ENCODE measurements at places on chromosomes 4 and X. TPM values are rescaled to one million over a fixed set of nuclear protein-coding genes. Genes with fewer than 3 reads are reported as not detected.

DNA sequence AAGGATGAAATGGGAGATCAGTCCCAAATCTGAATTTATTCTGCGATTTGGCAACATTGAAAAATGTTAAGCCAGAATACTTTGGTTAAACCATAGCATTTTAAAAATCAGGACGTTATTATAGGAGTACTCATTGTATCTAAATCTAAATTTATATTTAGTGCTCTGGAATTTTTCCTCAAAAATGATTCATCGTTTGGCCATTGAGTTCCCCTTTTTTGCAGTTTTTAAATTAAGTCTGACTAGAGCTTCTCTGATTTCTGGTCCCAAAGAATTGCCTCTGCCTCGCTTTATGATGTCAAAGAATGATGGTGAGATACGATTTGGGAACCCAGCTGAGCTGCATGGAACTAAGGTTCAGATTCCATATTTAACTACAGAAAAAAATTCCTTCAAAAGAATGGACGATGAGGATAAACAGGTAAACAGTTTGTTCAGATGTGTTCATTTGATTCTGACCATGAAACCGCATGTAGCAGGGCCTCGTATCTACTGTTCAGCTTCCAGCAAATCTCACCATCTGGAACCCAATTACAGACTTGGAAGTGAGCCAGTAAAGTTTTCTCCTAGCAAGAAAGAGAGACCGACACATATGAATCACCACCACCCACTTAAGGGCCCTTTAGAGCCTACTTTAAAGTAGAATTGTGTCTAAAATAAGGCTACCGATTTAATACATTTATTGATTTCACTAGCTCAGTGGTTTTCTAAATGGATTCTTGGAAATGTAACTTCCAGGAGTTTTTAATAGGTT lies 75.6 kb downstream of the REPS2 start:
- no peak overlapping the region for H3K4me3 ChIP-seq
- DNase-seq, result no peak
- no peaks in the 10 kb centered on the region for H3K4me1 ChIP-seq
- H3K27me3 ChIP-seq, result no peaks in the 10 kb centered on the region

- no peak for DNase-seq
- no peak overlapping the region for H3K27ac ChIP-seq
These were observed 195.7 kb upstream of the ANK2 start for GRCh38 chr4:112853662-112854256.

GRCh38 chrX:63754136-63754859 lies 30.7 kb downstream of the ARHGEF9 start:
- peak overlapping the region; percentile 38 for H3K27ac ChIP-seq
- peak overlapping the region; percentile 64 for H3K4me3 ChIP-seq
- H3K27me3 ChIP-seq, result no peaks in the 10 kb centered on the region
- H3K4me1 ChIP-seq, result 0 out of 2 replicates have a peak, but pooled peaks cover 5% of the 10 kb centered on the region

GRCh38 chr4:67750691-67751090 lies 3.5 kb downstream of the GNRHR start:
- no peak overlapping the region for H3K27ac ChIP-seq
- no peaks in the 10 kb centered on the region for H3K36me3 ChIP-seq
- no peak overlapping the region for H3K4me3 ChIP-seq

GRCh38 chr4:48831532-48832030 lies 693 bp downstream of the OCIAD1 start:
- H3K4me3 ChIP-seq, result peak overlapping the region; percentile 94
- peaks cover 9% of the 10 kb centered on the region for H3K4me1 ChIP-seq
- peaks cover 10% of the 10 kb centered on the region for H3K36me3 ChIP-seq
- DNase-seq, result no peak
- H3K27ac ChIP-seq, result peak overlapping the region; percentile 91

RENBP gene
- 1.4 TPM for total RNA-seq

DNA sequence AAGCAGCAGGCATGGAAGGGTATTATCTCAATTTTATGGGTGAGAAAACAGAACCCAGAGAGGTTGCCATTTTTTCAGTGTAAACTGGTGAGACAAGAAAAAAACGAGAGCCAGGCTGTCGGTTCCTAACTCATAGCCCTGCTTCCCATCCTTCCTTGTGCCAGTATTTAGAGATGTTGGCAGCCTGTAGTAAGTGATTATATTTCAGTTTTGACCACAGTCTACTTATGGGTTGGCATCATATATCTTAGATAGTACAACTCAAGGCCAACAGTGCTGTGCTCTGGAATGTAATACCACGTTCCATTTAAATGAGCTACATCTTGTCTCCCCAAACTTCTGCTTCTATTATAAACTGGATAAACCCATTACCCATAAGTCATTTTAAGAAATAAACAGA lies 40.8 kb downstream of the XK start:
- no peaks in the 10 kb centered on the region for H3K4me1 ChIP-seq
- H3K27ac ChIP-seq, result no peak overlapping the region
- no peak for DNase-seq
- no peaks in the 10 kb centered on the region for H3K36me3 ChIP-seq
- H3K4me3 ChIP-seq, result no peak overlapping the region

GRCh38 chr4:8589336-8589735 lies 3.2 kb upstream of the CPZ start:
- no peak for DNase-seq
- no peak overlapping the region for H3K27ac ChIP-seq
- 0 out of 2 replicates have a peak, but pooled peaks cover 14% of the 10 kb centered on the region for H3K4me1 ChIP-seq
- H3K27me3 ChIP-seq, result peaks cover 67% of the 10 kb centered on the region
- no peaks in the 10 kb centered on the region for H3K36me3 ChIP-seq
